ENCODE measurements at places on chromosomes 13 and 19. TPM values are rescaled to one million over a fixed set of nuclear protein-coding genes. Genes with fewer than 3 reads are reported as not detected.

Gene ICAM5
- total RNA-seq, result 1.3 TPM

Gene ZNF85
- 2.6 TPM for total RNA-seq

Gene CEACAM20
- total RNA-seq, result 0.28 TPM

Gene LILRB1
- total RNA-seq, result not detected

Gene PGLYRP1
- not detected for total RNA-seq

- H3K36me3 ChIP-seq, result peaks cover 60% of the 10 kb centered on the region
- no peak for DNase-seq
- H3K27ac ChIP-seq, result no peak overlapping the region
- no peaks in the 10 kb centered on the region for H3K27me3 ChIP-seq
- H3K4me3 ChIP-seq, result no peak overlapping the region
- peaks cover 18% of the 10 kb centered on the region for H3K4me1 ChIP-seq
These were observed 4.0 kb downstream of the PLEKHG2 start for GRCh38 chr19:39416152-39417120.

GRCh38 chr13:40446365-40446764, 220.1 kb downstream of the FOXO1 start:
- no peak overlapping the region for H3K4me3 ChIP-seq
- H3K36me3 ChIP-seq, result no peaks in the 10 kb centered on the region
- no peaks in the 10 kb centered on the region for H3K27me3 ChIP-seq
- no peak for DNase-seq

GRCh38 chr13:99367106-99367616, 60.0 kb upstream of the GPR183 start:
- H3K4me3 ChIP-seq, result no peak overlapping the region
- no peak for DNase-seq
- no peaks in the 10 kb centered on the region for H3K4me1 ChIP-seq
- no peaks in the 10 kb centered on the region for H3K27me3 ChIP-seq
- H3K27ac ChIP-seq, result no peak overlapping the region

- DNase-seq, result no peak
- H3K27me3 ChIP-seq, result no peaks in the 10 kb centered on the region
- H3K4me3 ChIP-seq, result no peak overlapping the region
- no peak overlapping the region for H3K27ac ChIP-seq
These were observed 13.9 kb upstream of the FBXL3 start for GRCh38 chr13:77040835-77041234.

Data from Calu3 (cell line).